ENCODE measurements at places on chromosomes 3 and 15.

- DNase-seq: no peak
These were observed 38.6 kb downstream of the TAFA4 start for GRCh38 chr3:68893600-68894239.

DNA sequence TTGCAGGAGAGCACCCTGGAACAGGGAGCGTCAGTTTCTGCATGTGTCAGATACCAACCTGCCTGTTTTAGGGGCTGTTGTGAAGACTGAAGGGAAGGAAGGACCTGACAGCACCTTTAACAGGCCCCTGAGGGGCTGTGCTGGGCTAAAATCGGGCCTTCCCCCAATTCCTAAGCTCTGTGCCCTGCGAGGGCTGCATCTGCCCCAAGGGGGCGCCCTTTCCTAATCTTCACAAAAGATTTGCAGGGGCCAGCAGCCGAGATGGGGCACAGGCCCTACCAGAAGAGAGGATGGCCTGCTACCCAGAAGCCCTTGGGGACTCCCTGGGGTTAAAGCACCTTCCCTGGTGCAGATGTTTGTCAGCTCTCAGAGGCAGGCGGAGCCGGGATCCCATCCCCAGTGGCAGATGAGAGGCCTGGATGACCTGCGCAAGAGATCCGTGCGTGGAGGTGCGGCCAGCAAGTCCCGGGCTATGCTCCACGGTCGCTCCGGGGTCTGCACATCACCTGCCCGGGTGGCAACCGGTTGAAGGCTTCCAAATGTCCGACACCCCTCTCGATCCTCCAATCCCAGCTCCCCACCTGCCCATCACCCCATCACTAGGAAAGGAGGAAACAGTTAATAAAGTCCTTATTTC, 53.6 kb downstream of the RHCG start:
- no peak for DNase-seq

DNA sequence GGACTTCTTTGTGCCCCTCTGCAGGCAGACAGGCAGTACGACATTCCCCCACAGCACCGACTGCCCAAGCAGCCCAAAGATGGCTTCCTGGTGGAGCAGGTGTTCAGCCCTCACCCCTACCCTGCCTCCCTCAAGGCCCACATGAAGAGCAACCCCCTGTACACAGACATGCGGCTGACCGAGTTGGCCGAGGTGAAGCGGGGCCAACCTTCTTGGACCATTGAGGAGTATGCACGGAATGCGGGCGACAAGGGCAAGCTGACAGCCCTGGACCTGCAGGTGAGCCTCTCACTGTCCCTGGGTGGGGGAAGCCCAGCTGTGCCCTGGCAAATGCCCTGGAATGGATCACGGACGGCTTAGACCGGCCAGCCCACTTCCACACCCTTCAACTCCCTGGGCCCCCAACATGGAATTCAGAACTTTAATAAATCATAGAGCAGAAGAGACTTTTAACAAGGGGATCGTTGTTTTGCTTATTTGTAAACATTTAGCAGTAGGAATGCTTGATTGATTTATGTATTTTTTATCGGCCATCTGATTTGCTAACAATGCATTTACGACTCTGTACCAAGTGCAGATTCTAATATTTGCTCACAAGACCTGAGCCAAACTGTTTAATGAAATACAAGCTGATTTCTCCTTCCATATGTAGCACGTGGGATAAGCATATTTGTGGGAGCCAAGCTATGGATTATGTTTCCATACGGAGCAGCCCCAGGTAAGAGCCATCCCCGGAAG, 31.1 kb downstream of the MINAR1 start:
- no peak for DNase-seq

GRCh38 chr3:95311272-95311671, 1248.4 kb downstream of the NSUN3 start:
- no peak for DNase-seq

DNA sequence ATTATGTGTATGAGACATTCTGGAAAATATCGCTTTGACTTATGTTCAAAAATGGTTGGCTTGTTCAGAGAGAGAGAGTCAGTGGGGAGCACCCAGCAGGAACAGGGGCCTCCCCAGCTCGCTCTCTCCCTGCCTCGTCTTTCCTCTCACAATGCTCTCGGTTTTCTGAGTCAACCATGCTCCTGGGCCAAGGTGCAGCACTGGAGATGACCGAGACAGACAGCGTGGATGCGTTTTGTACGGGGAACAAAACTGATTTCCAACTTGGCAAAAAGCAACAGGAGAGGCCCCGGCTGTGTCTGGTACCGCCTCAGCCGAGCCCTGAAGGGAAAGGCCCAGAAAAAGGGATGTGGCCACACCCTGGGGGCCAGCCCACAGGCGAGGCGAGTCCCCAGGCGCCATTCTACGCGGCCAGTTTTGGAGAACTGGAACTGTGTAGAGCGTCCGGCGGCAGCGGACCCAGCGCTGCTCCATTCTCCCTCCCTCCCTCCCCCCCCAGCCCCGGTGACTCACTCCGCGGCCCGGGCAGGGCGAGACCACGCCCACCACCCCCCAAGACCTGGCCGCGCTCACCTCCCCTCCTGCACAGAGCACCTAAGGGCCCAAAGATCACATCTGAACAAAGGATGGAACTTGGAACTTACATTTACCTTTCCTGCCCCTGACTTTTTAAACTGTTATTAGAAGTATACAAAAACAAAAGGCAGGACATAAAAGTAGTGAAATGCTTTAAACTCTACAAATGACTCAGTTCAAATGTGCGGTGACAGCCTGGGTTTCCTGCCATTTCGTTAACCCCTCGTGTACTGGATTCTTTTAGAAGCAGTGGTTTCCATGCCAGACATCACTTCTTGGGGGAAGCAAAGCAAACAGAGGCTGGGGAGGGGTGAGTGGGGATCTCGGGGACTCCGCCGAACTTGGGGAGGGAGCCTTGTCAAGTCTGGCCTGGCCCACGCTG, 12.7 kb downstream of the ATP10A start:
- no peak for DNase-seq

DNA sequence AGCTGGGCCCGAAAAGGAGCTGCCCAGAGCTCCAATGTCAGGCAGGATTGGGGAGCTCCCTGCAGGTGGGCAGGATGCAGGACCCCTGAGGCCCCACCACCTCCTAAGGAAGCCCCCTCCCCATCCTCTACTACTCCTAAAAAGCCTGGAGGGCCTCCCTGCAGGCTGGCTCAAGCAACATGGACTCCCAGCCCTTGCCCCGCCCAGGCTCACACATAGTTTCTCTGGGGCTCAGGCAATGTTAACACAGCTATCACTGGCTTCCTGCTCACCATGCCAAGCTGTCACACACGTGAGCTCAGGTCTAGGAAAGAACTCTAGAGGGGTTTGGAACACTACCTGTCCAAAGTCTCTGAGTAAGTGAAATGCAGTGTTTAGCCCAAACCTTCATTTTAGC, 65.4 kb upstream of the ZNF148 start:
- no peak for DNase-seq

DNA sequence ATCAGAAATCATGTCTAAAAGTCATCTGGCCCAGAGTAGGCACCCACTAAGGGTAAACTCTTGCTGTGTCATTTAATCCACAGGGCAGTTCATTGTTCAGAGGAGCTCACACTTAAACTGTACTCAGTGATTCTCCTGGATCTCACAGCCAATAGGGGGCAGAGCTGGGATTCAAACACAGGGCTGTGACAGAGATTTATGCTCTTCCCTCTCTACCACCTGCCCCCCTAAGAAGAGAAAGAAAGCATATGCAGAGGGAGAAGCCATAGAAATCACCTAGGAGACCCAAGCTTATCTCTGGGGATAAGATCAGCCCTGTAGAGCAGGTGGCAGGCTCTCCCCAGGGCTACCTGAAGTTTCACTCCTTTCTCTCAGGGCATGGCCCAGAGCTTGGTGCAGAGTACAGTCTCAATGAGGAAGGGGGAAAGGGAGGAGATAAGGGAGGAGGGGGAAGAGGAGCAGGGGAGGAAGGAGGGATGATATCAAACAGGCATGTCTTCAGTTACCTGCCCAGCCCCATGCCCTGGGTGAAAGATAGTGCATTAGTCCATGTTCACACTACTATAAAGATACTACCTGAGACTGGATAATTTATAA, 51.8 kb upstream of the ADPGK start:
- DNase-seq: no peak

DNA sequence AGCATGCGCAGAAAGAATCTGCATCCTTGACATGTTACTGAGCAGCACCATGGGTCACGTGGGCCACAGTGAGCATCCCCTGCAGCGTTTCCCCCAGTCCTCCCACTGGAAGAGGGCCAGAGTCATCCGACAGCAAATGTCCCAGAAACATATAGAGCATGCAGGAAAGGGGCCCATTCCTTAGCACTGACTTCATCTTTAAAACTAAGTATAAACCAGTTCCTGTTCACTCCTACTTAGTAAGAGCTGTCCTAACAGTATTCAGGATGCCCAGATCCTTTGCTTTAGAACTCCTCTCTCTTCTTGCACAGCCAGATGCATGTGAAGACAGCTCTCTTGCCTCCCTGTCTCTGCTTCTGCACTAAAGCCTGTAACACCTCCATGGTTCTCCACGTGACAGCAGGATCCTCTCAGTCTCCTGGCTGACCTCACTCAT, 79.3 kb upstream of the OXTR start:
- DNase-seq: no peak

DNA sequence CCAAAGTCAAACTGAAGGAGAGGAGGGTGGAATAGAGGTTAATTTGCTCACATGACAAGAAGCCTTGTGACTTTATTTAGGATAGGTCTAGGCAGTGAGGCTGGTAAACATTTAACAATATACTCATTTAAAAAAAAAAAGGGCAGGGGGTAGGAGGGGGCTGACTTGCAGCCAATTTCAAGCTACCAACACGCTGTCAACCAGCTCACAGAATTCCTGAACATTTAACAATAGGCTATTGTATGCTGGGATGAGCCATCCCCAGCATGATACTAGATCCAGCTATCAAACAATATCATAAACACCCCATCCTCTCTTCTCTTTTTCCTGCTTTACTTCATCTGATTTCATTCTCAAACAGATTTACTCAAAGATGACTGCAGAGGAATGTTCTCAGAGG, 1096.3 kb upstream of the CFAP20DC start:
- no peak for DNase-seq

All from NCI-H510A (cell line).